ENCODE measurements at places on chromosomes 16 and 17.

GRCh38 chr16:11410376-11411058 is 65.3 kb downstream of the RMI2 start:
- DNase-seq, result peak; percentile 94

DNA sequence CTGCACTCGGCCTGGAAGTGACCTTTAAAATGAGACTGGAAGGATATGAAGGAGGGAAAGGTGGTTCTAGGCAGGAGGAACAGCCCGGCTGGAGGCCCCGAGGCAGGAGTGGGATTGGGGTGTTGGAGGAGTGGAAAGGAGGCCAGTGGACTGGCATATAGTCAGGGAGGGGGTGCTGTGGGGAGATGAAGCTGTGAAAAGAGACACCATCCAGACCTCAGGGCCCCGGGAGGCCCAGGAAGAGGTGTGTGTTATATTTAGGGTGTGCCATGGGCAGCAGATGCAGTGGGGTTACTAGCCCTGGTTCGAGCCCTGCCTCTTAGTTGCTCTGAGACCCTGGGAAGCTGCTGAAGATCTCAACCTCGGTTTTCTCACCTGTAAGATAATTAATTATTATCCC is 18.9 kb upstream of the DOK4 start:
- no peak for DNase-seq

- DNase-seq, result no peak
Observed at GRCh38 chr17:66413559-66414520, 111.4 kb downstream of the PRKCA start.

GRCh38 chr17:72387969-72388368 is 267.1 kb downstream of the SOX9 start:
- no peak for DNase-seq

- no peak for DNase-seq
Observed at GRCh38 chr17:80064696-80065095, 28.3 kb downstream of the CCDC40 start.

DNA sequence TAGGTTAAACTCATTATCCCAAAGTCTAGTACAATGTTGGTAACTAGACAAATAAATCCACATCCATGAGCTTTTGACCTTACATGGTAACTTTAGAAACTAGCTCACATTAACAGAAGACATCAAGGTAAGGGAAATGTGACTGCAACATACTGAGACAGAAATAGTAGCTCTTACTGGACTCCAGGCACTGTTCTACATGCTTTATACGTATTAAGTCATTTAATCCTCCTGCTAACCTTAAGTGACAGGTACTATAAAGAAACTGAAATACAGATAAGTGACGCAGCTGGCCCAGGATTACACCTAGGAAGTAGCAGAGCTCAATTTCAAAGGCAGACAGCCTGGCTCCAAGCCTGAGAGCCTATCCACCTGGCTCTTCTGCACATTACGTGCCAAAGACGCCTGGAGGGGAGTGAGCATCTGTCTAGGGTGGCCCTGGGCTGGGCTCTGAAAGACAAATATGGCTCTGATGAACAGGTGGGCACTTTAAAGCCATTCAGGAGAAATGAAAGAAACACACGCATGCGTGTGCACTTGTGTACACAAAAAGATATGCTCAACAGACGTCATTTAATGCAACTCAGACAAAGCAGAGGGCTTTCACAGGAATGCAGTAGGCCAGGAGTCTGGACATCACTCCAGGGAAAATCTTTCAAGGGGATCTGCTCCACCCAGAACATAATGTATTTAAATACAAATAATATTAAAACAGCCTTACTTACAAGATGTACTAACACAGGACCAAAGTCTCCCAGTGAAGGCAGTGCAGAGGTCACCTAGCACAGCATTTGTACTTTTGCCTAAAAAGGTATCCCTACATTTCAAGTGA is 4.4 kb downstream of the ZC3H7A start:
- DNase-seq, result no peak

GRCh38 chr17:79707931-79708891 is 22.5 kb upstream of the ENPP7 start:
- DNase-seq, result peak; percentile 52

- DNase-seq, result no peak
Observed at GRCh38 chr17:13582776-13583547, 18.8 kb downstream of the HS3ST3A1 start.

DNA sequence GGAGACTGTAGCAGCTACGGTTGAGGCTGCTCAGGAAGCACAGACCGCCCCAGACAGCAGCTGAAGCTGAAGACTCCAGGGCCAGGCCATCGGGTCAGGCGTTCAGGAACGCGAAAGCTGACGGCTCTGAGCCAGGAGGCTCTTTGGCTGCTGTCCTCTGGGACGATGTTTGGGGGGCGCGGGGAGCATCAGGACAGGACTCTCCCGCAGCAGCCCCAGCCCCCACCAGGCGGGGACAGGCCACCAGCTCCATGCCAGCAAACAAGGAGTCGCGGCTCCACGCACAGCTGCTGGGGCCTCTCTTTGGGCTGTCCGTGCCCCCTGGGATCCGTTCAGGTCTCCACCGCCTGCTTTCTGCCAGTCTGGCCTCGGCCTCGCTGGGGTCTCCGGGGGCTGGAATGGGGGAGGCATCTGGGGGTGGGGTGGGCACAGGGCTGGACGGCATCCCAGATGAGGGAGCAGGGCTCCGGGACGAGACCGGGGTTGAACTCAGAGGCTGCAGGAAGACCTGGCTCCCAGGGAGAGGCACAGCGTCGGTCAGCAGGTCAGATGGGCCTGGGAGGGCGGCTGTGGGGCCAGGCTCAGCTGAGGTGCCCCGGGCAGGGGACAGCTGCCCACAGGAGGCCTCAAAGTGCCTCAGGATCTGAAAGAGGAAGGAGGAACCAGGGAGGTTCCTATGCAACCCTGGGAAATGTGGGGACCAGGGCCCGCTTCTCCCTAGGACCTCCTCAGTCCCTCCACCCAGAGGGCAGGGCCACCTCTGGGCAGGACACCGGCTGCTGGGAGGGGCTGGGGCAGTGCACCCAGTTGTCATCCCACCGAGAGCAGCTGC is 6.3 kb upstream of the CEP131 start:
- peak; percentile 44 for DNase-seq

GRCh38 chr16:89973654-89974335 is 25.2 kb downstream of the DEF8 start:
- DNase-seq, result no peak

- DNase-seq, result peak; percentile 33
Observed at GRCh38 chr17:58956997-58957724, 149.5 kb downstream of the TRIM37 start.

- DNase-seq, result no peak
Observed at GRCh38 chr17:8741771-8742170, 2.9 kb downstream of the CCDC42 start.

DNA sequence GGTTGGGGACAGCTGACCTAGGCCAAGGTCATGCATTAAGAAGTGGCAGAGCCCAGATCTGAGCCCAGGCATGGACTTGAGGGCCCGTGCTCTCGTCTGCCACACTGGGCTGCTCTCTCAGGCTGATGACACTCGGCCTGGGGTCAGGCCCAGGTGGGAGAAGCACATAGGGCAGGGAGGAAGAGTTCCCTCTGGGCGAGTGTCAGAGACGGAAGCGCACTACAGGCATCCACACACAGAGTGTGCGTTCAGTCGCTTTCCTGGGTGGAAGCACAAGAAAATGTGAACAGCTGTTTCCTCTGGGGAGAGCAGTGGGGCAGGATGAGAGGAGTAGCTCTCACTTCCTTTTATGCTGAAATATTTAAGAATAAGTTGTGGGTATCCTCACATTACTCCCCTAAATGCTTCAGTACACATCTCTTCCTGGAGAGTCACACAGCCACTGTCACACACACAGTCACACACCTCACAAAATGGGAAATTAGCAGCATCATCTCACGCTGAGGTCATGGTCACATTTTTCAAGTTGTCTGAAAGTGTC is 59.7 kb downstream of the B9D1 start:
- peak; percentile 76 for DNase-seq

GRCh38 chr17:2075336-2076086 is 20.6 kb downstream of the HIC1 start:
- no peak for DNase-seq

DNA sequence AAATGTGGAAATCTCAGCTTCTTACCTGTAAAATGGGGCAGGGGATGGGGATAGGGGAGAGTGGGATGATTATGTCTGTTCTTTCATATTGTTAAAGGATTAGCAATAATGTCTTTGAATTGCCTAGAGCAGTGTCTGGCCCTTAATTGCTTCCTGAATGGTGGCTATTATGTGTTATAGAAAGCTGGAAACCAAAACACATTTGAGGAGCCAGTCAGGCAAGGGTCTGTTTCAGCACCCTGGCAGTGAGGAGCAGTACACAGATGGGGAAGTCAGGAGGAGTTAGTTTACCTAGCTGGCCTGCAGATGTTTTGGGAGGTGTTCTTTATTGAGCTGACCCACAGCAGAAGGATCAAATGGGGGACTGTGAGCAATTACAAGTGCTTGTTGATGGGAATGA is 63.0 kb downstream of the NUP93 start:
- no peak for DNase-seq

DNA sequence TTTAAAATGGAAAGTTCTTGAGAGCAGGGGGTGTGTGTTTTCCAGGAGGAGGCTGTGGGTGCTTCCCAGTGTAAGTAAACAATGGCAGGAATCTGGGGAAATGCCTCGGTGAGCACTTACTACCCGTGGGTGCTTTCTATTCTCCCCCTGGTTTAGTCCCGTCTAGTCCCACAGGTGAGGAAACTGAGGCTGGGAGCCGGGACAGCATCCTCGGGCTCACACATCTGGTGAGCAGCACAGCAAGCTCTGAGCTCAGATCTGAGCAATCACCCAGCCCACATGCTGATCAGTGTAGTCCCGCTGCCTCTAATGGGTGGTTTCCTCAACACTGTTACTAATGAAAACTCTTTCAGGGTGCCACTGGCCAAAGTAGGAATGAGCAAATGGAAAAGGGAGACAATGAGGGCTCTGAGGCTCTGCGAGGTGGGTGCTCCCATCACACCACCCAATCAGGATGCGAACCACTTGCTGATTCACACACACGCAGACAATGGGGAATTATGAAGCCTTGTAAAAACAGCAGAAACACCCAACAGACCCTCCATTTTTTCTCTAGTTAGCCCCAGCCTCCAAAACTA is 202.6 kb downstream of the PARN start:
- DNase-seq, result no peak

DNA sequence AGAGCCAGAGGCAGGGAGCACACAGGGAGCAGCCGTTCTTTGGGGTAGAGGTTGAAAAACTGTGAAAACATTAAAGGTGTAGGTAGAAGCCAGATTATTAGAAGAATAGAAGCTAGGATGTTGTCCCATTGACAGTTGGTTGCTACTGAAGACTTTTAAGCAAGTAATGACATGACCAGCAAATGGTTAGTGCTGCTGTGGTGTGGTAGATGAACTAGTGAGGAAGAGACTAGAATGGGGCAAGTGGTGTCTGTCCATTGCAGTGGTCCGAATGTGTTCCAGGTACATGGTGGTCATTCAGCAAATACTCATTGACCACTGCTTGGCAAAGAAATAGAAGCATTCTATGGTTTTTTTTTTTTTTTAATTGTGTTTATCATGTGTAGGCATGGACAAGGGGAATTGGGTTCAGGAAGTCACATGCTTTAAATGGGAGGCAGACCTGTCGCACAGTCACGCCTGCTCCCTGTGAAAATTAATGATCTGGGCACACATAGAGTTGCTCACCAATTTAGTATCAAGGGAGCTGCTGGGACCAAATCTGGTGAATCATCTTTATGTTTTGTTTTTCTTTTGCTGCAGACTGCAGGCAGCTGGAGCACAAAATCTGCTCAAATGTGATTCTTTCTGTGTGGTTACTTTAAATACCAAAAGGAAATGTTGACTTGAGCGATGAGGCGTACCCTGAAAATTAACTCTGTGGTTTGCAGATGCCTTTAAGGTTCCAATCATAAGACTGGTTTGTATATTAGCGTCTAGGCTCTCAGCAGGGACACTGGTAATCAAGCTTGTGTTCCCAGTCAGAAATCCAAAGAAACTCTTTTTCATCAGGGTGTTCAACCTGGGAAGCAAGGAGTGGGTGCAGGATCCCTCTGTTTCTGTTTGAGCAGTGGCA is 30.7 kb downstream of the YPEL2 start:
- DNase-seq, result no peak

DNA sequence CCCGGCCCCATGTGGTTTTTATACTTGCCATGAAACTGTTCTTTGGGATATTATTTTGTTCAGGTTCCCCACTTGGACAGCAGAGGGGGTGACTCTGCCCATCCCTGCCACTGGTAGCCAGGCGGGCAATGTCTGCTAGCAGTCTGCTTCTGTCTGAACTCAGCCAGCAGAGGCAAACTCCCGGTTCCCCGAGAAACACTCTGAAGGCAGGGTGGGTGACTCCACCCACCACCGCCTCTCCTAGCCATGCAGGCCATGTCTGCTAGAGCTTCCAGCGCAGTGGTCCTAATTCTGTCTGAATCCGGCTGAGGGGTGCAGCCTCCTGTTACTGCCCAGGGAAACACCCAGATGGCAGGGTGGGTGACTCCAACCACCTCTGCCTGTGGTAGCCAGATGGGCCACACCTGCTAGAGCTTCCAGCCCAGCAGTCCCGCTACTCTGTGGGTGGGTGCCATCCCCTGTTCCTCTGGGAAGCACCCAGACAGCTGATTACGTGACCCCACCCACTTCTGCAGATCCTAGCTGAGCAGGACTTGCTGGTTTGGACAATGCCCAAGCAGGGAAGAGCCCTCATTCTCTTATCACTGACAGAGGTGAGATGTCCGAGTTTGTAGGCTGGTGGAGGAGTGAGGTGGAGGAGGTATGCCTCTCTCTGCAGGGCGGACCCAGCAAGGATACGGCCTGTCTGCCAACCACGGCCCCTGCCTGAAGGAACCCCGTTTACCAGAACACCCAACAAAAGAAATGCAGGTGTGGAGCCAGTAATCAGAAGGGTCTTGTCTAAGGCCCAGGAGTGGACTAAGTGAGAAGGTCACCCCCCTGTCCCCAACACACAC is 22.4 kb downstream of the NLRP1 start:
- DNase-seq, result no peak
